NCI-H1436 (cell line): ENCODE measurements at places on chromosomes 5 and 9.

GRCh38 chr9:30812821-30813220, 1571.6 kb upstream of the ACO1 start:
- DNase-seq, result no peak

DNA sequence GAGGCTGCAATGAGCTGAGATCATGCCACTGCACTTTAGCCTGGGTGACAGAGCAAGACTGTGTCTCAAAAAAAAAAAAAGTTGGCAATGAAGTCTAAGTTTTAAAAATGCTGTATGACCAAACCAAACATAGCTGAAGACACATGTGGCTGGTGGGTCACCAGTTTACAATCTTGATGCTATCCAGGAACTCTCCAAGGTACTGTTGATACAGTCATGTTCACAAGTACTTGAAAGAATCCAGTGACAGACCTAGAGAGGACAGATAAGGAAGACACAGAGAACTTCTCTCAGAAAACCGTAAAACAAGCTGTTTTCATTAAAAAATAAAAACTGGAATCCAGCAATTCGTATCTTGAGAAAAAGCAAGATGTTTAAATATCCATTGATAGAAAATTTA, 95.7 kb downstream of the ACTBL2 start:
- DNase-seq, result no peak

DNA sequence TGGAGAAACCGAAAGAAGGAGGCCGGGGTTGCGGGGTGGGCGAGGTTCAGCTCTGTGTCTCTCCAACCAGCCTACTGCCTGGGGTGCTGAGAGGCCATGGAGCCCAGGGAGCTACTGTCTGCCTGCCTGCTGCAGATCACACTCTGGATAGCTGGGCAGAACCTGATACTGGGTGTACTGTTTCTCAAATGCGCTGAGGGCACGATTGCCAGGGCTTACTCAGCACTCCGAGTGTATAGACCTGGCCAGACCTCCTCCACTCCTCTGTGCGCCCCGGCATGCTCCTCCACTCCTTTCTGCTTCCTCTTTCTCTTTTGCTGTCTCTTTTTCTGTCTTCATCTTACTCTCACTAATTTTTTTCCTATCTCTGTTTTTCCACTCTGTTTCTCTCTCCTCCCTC, 215.1 kb downstream of the PAPPA start:
- DNase-seq, result no peak

- DNase-seq, result no peak
Observed at GRCh38 chr9:116190637-116191396, 37.2 kb downstream of the PAPPA start.

- DNase-seq, result no peak
Observed at GRCh38 chr5:139671096-139671841, 23.1 kb downstream of the CXXC5 start.

DNA sequence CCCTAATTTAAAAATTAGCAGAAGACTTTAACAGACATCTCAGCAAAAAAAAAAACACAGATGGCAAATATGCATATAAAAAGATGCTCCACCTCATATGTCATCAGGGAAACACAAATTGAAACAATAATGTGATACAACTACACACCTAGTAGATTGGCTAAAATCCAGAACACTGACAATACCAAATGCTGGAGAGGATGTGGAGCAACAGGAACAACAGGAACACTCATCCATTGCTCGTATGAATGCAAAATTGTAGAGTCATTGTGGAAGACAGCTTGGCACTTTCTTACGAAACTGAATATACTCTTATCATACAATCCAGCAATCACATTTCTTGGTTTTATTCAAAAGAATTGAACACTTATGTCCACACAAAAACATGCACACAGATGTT, 22.1 kb downstream of the MCIDAS start:
- no peak for DNase-seq

- DNase-seq, result no peak
Observed at GRCh38 chr5:33372721-33373472, 67.9 kb upstream of the TARS1 start.

GRCh38 chr9:125785248-125785751, 38.1 kb downstream of the PBX3 start:
- DNase-seq, result no peak

GRCh38 chr9:121915304-121915625, 177.8 kb downstream of the TTLL11 start:
- DNase-seq, result no peak

DNA sequence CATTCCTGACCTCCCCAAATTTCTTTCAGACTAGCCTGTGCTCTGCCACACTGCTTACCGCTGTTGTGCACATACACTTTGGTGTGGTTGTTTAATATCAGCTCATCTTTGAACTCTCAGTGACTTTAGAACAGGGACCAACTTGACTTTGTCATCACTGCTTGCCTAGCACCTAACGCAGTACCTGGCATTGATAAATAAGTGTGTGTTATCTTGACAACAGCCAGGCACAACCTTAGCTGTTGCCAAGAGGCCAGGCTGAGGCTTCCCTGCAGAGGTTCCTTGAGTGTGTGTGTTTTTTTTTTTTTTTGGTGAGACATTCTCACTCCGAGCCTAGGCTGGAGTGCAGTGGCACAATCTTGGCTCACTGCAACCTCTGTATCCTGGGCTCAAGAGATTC, 41.0 kb upstream of the SLC28A3 start:
- no peak for DNase-seq

- no peak for DNase-seq
Observed at GRCh38 chr9:132003319-132003704, 76.4 kb downstream of the MED27 start.

DNA sequence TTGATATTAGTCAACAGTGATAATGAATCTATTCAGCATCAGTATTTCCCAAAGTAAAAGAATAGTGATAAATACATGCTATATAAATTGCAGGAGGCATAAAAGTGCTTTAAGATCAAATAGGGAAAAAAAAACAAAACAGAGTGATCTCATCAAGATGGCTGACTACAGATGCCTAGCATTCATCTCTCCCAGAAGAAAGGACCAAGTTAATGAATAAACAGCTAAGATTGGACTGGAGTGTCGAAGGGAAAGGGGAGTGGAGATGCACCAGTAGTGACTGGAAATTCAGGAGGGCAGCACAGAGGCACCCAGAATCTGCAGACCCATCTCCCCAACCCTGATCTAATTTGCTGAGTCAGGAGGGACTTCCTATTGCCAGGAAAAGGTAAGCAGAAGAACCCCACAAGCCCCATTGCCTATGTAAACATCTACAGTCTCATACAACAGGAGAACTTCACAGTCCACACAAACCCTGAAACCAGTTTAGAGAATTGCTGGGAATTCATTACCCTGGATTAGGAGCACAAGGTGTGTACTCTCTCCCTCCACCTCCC, 699.4 kb downstream of the PTPRD start:
- no peak for DNase-seq

GRCh38 chr5:41637869-41638268, 127.5 kb upstream of the PLCXD3 start:
- no peak for DNase-seq

DNA sequence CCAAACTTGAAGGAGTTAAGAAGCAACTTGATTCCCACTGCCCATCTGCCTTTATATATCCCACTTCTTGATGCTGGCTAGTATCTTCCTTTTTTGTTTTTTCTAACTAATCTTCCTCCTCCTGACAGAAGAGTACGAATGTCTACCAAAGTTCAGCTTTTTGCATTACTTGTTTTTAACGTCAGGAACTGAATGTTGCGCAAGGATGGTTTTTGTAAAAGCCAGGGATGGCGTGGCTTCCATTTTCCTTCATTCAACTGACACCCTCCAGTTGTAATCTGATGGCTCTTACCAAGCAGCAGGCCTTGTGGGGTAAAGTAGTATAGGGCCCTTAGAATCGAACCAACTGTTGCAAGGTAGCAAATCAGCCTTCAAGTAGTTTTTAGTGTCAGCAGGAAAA, 70.8 kb upstream of the GPR151 start:
- DNase-seq, result no peak

GRCh38 chr9:76789840-76790239, 25.6 kb downstream of the PCA3 start:
- DNase-seq, result no peak

- DNase-seq, result no peak
Observed at GRCh38 chr5:153006681-153007080, 483.8 kb upstream of the GRIA1 start.

GRCh38 chr5:155402927-155403640, 389.5 kb downstream of the KIF4B start:
- DNase-seq, result peak; percentile 81

DNA sequence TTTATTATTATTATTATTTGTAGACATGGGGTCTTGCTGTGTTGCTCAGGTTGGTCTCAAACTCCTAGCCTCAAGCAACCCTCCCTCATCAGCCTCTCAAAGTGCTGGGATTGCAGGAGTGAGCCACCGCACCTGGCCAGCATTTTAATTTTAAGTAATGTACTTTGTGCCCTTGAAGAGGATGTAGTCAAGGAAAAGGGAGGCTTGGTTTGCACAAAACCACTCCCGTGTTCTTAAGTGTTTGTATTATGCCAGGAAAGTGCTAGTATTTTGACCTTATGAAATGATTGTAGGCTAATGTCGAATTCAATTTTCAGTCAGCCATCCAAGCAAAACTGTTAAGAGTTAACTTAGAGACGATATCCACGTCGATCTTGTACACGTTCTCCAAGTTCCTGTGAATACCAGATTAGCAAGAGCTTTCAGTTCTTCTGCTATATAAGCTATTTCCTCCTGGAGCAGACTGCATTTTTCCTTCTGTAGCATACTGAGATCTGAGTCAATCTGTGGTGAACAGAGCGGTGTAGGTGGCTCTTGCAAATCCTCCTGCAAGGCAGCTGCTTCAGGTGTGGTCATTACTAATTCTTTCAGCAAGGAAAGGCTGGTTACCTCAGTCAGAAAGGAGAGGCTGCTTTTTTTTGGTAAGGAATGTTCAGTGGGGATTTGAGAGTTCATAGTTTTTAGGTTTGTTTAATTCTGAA, 23.7 kb downstream of the CCDC171 start:
- DNase-seq, result peak; percentile 14

- no peak for DNase-seq
Observed at GRCh38 chr9:137148661-137149060, 9.7 kb downstream of the GRIN1 start.

- no peak for DNase-seq
Observed at GRCh38 chr5:140040358-140040757, 2.7 kb downstream of the NRG2 start.

DNA sequence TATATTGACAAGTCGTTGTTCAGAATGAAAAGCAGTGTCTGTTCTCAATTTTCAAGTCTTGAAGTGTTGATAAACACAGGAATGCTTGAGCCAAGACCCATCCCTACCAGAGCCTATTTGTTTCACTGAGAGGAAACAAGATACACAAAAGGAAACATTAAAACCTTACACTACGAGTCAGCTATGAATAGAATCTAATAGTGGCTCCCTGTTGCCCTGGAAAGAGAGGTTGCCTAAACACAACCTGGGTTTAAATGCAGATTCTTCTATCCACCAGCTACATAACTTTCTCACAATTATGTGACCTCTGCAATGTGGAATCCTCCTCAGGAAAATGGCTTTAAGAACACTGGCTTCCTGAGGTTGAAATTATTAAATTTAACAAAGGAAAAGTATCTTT, 29.1 kb upstream of the BNC2 start:
- no peak for DNase-seq

DNA sequence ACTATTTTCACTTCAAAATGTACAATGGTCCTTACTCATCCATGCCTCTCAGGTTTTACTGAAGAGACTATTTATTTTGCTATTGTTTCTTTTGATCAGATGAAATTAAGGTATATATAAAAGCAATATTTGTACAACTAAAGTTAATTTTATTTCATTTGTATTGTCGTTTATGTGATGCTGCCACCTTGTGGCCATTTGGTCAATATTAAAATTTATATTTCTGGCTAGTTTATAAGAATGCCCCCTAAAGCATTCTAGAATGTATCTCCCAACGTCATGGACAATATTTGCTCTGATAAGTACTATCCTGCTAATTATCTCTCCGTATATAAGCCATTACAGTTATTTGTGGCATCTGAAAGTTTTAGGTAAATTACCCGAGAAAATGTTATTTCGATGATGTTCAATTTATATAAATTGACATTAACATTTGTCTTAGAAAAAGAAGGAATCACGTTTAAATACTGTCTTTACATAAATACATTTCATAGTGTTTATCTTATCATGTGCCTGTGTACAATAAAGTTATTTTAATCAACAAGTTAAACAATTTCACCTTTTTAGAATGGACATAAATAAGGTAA, 680.0 kb downstream of the TAF11L14 start:
- DNase-seq, result no peak

GRCh38 chr5:171388816-171389168, 1.1 kb downstream of the NPM1 start:
- no peak for DNase-seq

DNA sequence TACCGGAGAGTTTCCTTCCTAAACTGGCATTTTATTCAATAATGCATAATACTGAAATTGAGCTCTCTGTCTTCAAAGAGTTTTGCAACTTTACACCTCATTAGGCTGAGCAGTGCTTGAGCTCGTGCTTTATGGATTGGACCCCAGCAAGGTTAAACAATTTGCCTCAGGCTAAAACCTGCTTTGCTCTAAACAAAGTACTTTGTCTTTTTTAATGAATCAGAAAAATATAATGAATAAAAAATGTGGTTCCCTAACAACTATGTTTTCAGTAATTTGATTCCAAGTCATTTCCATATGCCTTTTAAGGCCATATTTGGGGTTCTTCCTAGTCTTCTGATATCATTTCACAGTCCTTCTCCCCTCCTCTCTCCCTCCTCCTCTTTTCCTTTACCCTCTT, 20.0 kb downstream of the ZNF366 start:
- DNase-seq, result no peak

DNA sequence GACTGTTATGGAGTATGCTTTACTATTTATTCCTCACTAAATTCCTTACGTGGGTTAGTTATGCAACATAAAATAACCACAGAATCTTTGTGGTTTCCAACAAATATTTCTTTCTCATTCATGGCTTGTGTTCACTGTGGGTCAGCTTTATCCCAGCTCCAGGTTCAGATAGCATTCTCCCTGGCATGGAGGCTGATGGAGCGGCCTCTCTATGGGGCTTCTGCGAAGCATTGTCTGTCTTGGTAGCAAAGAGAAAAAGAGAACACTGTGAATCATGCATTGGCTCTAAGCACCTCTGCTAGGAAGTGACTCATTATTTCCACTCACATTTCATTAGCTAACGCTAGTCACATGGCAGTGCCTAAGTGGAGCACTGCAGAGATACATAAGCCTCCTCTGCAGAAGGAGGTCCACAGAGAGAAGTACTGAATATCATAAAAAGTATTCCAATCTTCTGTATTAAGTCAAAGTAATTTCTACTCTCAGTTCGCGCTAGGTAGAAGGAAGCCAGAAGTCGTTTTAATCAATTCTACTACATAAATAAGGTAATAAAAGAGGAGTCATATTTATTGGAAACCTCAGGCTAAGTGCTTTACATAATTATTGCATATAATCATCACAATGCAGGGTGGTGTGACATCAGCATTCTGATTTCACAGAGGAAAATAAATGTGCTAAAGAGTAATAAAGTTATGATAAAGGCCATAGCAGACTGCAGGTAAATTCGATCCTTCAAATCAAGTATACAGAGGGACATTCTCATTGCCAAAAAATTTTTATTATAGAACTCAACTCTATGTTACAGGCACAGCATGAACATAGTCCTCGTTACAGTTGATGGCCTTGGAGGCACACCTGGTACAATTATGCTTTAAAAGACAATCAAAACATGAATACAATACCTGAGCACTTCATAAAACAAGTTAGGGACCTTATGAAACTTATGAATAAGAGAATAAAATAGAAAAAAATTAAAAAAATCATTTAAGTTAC, 531.1 kb downstream of the CETN3 start:
- peak; percentile 42 for DNase-seq
